ENCODE measurements at places on chromosomes 2 and 18.
A peak's percentile ranks its signal among the peaks of the same experiment; 100 is the strongest.

- DNase-seq, result no peak
These were observed 10.7 kb upstream of the IAH1 start for GRCh38 chr2:9463698-9464034.

DNA sequence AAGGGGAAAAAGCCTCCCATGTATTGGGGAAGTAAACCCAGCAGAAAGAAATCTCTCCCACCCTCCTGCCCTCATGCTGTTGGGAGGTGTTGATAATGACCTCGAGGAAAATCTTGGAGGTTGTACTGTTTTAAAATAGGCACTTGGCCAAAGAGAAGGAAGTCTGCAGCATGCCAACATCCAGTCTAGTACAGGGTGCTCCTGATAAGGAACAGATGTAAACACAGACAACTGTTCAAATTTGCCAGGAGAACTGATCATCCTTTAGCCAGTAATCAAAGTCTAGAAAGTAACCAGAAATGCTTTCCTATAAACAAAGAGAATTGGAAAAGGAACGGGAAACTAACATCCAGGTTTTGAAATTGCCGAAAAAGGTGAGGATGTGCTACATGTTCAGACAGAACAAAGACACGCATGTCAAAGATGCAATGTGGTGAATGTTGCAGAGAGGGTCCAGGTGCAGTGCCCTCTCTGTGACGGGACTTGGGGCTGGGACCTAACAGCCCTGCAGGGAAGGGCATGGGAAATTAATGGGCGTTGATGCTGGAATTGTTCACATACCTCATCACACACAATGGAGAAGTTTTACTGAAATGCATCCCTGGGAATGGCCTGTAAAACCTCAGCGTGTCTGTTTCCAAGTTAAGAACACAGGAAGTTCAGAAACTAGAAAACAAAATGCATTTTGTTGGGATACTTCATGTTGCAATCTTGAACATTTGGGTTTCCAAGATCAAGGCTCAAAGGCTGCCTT is 125.7 kb upstream of the RND3 start:
- peak; percentile 42 for DNase-seq

DNA sequence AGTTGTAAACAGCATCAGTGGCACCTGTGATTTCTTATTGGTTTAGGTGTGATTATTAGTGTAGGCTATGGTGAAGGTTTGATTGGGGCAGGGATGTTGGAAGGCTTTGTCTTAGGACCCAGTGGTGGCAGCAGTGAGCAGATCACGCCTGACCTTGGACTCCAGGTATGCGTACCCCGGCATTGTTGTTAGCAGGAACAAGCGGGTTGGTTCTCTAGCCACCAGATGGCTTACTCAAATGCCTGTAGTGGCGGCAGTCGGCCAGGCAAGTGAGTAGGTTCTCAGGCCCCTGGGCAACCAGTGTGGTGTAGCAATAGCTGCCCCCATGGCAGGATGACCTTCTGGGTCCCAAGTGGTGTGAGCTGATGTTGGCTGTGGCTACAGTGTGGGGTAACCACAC is 558.3 kb downstream of the KCNJ3 start:
- no peak for DNase-seq

GRCh38 chr2:217246108-217246507 is 386.2 kb upstream of the TNP1 start:
- no peak for DNase-seq

GRCh38 chr18:32252141-32252860 is 62.5 kb downstream of the MEP1B start:
- no peak for DNase-seq

DNA sequence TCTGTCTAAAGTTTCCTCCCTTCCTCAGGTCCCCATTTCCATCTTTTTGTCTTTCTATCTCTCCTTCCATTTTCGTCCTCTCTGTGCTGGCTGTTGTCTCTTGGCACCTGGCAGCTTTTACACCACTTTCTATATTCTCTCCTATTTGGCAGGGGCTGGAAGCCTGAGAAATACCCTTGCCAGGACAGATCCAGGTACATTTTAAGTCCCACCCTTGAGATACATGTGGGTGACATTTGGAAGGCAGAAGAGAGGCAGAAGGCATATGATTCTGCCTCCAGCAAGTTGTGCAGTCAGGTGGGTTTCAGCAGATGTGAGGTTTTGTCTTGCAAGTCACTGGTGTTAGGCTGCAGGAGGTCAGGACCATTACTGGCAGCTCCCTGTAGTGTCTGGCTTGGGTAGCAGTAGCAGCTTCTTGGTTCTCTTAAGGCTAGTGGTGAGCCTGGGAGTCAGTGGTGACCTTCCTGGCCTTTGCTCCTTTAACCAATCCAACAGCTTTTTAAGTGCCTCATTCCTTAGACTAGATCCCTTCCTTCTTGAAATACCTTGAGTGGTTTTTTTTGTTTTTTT is 90.1 kb downstream of the CAPN13 start:
- no peak for DNase-seq

- no peak for DNase-seq
These were observed 33.9 kb downstream of the MTA3 start for GRCh38 chr2:42602218-42602875.

DNA sequence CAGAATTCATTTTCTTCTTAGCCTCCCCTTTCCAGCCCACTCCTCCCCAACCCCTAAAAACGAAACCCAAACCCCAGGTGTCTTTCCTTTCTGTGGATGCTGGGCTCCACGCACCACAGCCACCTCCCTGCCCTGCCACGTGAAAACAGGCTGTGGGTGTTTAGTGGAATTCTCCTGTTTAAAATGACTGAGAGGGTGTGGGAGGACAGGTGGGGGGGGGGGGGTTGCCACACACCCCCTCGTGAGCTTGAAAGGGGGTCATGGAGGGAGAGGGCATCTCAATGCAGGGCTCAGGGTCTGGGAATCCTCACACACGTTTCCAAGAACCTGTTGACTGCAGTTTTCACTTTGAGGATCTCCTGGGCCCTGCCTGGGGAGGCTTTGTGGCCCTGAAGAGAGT is 110.3 kb downstream of the FAM210A start:
- DNase-seq, result no peak

- DNase-seq, result no peak
These were observed 12.1 kb downstream of the CCDC141 start for GRCh38 chr2:179037807-179038206.

GRCh38 chr2:222248256-222248655 is 50.5 kb downstream of the PAX3 start:
- no peak for DNase-seq

GRCh38 chr18:73950116-73950700 is 197.4 kb downstream of the FBXO15 start:
- no peak for DNase-seq

GRCh38 chr2:143501106-143501676 is 372.0 kb downstream of the ARHGAP15 start:
- no peak for DNase-seq

GRCh38 chr18:60981682-60982328 is 351.4 kb upstream of the CDH20 start:
- DNase-seq, result no peak

DNA sequence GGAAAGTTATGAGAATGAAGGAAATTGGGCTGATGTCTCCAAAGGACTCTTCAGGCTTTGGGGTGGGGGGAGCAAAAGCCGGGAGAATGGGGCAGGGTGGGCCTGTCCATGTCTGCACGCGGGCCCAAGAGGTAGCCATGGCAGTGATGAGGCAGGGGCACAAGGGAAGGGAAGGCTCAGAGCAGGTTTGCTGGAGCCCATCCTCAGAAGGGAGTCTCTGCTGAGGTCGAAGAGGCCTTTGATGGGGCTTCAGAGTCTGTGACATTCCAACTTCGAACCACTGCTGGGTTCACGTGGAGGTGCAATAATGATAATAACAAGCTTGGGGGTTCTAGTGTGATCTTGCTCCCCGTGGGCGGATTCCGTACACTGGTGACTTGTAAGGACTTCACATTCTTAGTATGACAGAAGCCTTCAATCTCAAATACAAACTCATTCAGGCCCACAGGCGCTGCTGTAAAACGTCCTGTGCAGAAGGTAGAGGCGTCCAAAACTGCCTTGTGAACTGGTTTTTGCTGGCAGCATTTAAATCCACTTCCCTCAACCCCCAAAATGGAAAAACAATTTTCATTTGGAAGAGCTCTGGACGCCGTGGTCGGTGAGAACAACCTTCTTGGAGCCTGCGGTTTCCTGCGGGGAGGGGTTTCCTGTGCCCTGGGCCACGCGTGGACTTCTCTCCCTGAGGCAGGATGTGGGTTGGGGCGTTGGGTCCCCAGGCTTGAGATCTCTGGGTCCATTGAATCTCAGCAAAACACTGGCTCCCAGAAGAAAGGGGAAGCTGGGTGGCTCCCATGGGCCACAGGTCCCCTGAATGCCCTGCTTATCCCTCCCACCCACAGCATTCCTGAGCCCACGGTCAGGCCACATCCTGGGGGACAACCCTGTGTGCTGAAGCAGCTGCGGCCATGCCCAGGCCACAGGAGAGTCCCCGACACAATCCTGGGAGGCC is 151.0 kb downstream of the TPO start:
- no peak for DNase-seq

DNA sequence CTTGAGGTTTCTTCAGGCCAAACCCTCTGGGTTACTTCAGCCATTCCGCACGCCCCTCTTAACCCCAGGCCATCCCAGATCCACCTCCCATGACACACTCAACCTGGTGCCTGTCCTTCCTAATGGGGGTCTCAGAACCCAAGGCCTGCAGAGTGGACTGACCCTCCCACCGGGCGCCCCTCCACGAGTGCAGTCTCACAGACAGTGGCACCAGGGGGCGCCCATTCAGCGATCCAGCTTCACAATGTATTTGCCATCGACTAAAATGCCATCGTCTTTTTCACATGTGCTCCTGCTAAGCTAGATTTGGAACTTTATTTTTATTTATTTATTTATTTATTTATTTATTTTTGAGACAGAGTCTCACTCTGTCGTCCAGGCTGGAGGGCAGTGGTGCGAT is 38.5 kb downstream of the INPP5D start:
- DNase-seq, result no peak

GRCh38 chr2:150643114-150643725 is 155.8 kb upstream of the RND3 start:
- no peak for DNase-seq

DNA sequence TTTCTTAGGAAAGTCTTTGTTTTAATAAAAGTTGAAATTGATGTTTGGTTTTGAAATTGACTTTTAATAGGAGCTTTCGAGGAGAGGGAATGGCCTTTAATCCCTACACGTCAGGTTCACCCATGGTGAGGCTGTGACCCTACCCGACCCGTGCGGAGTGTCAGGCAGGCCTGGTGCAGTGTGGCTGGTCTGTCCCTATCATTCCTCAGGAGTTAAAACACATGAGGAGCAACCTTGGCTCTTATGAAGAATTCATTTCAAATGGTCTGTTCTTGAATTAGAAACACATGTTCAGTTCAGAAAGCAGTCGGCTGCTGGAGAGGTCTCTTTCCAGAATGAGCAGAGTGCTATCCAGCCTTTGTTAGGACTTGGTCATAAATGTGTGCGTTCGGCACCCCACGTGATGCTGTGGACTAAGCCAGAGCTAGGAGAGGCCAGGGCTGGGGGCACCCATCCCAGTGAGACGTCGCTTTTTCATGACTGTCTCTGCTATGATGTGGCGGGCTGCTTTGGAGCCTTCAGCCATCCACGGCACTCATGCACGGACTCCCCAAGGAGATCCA is 54.7 kb downstream of the EMILIN2 start:
- peak; percentile 77 for DNase-seq

DNA sequence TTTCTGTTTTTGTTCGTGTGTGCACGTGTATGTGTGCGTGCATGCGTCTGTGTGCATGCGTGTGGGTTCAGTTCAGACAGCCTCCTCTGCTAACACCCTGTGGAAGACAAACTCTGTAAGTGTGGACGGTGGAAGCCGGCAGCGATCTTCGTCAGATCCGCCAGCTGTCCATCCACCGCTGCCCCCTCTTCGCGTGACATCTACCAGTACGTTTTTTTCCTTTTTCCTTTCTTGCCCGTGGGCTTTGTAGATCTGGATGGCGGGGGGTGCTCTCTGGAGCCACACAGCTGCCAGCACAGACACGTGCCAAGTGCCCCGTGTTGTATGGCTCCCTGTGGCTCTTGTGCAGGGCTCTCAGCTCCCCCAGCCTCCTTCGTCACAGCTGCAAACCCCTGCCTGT is 32.3 kb downstream of the ITGB1BP1 start:
- no peak for DNase-seq

DNA sequence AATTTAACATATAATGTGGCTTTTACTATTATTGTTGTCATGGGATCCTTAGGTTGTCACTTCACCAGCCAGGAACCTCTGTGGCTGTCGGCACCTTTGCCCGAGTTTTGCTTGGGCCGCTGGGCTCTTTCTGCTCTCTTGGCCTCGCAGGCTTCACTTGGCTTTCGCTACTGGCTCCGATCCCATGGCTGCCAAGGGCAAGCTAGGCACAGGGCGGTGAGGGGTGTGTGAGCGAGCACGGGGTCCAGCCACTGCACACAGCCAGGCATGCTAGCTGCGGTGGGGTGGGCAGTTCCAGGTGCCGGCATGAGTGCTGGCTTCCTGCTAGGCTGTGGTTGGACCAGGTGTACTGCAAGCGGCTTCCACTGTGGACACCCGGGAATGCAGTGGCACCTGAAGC is 23.4 kb upstream of the RAPGEF4 start:
- no peak for DNase-seq

DNA sequence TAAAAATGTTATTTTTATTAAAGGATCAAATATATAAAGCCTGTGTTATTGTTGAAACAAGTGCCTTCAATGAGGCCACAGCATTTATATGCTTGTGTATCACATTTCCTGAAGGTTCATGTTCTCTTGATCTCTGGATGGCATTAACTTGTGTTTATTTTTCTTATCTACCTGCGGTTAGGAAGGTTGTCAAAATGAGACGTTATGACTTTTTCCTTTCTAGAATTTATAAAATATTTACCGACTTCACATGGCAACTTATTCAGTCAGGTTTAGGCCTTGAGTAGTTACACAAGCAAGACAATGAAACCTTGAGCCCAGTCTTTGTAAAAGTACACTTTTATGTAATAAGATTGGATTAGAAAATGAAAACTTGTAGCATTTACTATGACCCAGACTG is 196.4 kb upstream of the ACVR2A start:
- no peak for DNase-seq

DNA sequence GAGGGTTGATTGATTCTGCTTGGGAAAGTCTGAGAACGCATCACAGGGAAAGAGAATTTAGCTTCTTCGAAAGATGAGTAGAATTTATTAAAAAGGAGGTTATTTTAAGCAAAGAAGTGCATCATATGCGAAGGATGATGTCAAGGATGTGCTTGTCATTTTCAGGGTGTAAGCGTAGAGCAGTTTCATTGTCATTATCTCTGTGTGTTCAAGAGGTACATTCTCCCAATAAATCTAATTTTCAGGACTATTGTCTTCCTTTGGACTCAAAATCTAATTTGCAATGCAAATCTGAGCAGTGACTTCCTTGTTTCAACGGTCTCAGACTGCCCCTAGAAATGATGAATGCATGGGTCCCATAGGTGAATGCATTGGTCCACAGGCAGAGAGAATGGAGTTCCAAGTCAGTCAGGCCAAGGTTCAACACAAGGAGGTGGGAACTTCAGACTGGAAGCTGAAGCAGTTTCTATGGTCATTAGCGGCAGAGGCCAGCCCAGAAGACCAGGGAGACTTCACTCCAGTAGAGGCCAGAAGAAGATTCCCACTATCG is 99.8 kb downstream of the CDC42EP3 start:
- no peak for DNase-seq

DNA sequence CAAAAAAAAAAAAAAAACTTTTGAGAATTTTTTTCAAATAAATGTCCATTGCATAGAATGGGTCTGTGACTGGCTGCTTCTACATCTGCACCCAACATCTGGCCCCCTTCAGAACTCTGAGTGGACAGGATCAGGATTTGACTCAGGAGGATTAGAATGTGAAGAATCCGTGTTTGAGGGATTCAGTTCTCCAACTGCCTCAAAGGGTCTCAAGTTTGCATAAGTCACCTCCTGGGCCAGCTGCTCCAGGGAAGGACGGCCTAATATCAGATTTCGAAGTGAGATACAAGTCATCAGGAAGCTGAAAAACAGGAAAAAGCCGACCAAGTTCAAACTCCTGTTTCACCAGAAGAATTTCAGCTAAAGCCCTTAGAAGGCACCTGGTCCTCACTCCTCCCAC is 10.9 kb downstream of the MAT2A start:
- DNase-seq, result peak; percentile 89
